Endothelial cell of coronary artery (primary cell): ENCODE measurements at places on chromosomes 2 and 18. TPM values are rescaled to one million over a fixed set of nuclear protein-coding genes. Genes with fewer than 3 reads are reported as not detected.

LBX2 gene
- total RNA-seq, result 1.4 and 2.1 TPM in 2 replicates

FSHR gene
- total RNA-seq, result not detected in 2 replicates

UGT1A10 gene
- not detected in 2 replicates for total RNA-seq

NLRC4 gene
- not detected in 2 replicates for total RNA-seq
